ENCODE measurements at places on chromosomes 7 and 10. TPM values are rescaled to one million over a fixed set of nuclear protein-coding genes. Genes with fewer than 3 reads are reported as not detected.

The CRHR2 gene
- 2.4 TPM for total RNA-seq

The FKBP9 gene
- 118 TPM for total RNA-seq

The ITGB1 gene
- 259 TPM for total RNA-seq

The SLC29A3 gene
- 3.5 TPM for total RNA-seq

- H3K27me3 ChIP-seq: no peaks in the 10 kb centered on the region
- no peaks in the 10 kb centered on the region for H3K36me3 ChIP-seq
- no peak overlapping the region for H3K27ac ChIP-seq
- H3K4me3 ChIP-seq: no peak overlapping the region
- DNase-seq: no peak
Observed at GRCh38 chr10:96700374-96701099, 19.8 kb downstream of the PIK3AP1 start.

The FANK1 gene
- total RNA-seq: 19.1 TPM

The CHAT gene
- total RNA-seq: 2.9 TPM

DNA sequence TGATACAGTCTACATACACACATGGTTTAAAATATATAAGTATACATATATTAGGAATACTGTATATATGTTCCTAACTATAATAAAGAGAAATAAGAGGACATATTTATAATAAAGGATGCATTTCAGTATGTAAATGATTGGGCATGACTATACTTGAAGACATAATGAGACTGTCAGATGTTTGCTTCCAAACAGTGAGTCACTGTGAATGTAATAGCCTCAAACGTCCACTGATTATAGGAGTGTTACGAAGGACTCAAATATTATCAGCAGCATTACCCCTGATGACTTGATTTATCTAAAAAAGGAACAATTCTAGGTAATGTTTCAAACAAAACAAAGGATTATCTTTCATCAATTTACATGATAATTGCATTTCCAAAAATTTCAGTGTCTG, 39.9 kb upstream of the NRBF2 start:
- no peaks in the 10 kb centered on the region for H3K4me1 ChIP-seq
- no peak overlapping the region for H3K27ac ChIP-seq
- H3K4me3 ChIP-seq: no peak overlapping the region
- no peak for DNase-seq

GRCh38 chr10:118754229-118754555, 578 bp downstream of the CACUL1 start:
- H3K36me3 ChIP-seq: no peaks in the 10 kb centered on the region
- peak; percentile 40 for DNase-seq
- peak overlapping the region; percentile 81 for H3K4me3 ChIP-seq

GRCh38 chr7:28955356-28955717, 2.8 kb downstream of the TRIL start:
- H3K4me3 ChIP-seq: peak overlapping the region; percentile 72
- DNase-seq: no peak
- H3K36me3 ChIP-seq: no peaks in the 10 kb centered on the region
- H3K4me1 ChIP-seq: peaks cover 41% of the 10 kb centered on the region
- peak overlapping the region; percentile 67 for H3K27ac ChIP-seq
- H3K27me3 ChIP-seq: peaks cover 24% of the 10 kb centered on the region

- no peak overlapping the region for H3K27ac ChIP-seq
- H3K36me3 ChIP-seq: no peaks in the 10 kb centered on the region
- DNase-seq: no peak
- H3K4me1 ChIP-seq: no peaks in the 10 kb centered on the region
- no peak overlapping the region for H3K4me3 ChIP-seq
Observed at GRCh38 chr10:74223755-74224529, 72.9 kb downstream of the ADK start.

GRCh38 chr7:46387646-46388045, 466.6 kb upstream of the IGFBP3 start:
- H3K27ac ChIP-seq: no peak overlapping the region
- H3K27me3 ChIP-seq: no peaks in the 10 kb centered on the region
- H3K36me3 ChIP-seq: no peaks in the 10 kb centered on the region
- no peak for DNase-seq
- no peak overlapping the region for H3K4me3 ChIP-seq

The MSMB gene
- total RNA-seq: not detected
